Dermis microvascular lymphatic vessel endothelial cell (primary cell): ENCODE measurements at places on chromosomes 7 and 10. TPM values are rescaled to one million over a fixed set of nuclear protein-coding genes. Genes with fewer than 3 reads are reported as not detected.

- no peak for DNase-seq
These were observed 688.4 kb downstream of the REEP3 start for GRCh38 chr10:64209561-64209960.

DNA sequence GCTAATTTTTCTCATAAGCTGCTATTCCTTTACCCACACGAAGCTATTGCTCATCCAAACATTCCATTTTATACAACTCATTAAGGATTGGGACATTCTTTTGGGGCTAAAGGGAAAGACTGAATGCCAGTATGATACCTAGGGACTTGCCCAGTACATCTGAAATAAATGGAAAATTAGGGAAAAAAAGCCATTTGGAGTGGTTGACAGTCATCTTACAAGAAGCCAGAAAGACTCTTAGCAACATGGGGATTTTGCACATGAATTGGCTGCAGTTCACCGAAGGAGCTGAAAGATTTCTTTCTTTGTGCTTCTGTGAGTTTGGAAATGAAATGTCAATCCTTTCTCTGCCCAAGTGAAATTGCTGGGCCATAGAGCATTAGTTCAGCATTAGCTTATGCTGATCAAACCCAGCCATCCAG is 43.3 kb upstream of the MTURN start:
- no peak for DNase-seq

DNA sequence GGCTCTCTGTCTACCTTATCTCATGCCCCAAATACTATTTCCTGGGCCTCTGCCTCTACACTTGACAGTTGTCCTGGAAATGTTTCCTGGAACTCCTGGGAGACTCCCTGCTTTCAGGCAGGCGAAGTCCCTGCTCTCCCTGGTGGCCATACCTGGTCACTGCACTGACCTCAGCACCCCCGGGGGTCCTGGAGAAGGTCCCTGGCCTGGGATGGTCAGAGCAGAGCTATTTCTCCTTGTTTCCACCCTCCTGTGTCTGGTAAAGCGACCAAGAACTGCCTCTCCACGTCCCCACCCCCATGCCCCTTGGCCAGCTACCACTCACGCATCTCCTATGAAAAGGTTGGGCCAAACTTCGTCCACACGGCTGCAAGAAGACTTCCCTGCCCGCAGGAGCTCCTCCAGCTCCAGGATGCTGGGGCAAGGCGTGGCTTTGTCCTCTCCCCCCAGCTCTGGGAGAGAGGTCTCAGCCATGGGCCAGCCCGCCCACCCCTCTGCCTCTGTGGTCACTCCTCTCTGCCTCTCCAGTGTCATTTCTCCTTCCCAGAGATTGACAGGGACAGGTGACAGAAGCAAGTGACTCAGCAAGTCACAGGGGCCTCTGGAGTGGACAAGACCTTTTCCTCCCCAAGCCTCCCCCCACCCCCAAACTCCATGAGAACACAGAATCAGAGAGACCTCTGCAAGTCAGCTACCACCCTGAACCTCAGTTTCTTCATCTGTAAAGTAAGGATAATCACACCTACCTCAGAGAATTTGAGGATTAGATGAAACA is 2.6 kb upstream of the SAMD8 start:
- DNase-seq: no peak

DNA sequence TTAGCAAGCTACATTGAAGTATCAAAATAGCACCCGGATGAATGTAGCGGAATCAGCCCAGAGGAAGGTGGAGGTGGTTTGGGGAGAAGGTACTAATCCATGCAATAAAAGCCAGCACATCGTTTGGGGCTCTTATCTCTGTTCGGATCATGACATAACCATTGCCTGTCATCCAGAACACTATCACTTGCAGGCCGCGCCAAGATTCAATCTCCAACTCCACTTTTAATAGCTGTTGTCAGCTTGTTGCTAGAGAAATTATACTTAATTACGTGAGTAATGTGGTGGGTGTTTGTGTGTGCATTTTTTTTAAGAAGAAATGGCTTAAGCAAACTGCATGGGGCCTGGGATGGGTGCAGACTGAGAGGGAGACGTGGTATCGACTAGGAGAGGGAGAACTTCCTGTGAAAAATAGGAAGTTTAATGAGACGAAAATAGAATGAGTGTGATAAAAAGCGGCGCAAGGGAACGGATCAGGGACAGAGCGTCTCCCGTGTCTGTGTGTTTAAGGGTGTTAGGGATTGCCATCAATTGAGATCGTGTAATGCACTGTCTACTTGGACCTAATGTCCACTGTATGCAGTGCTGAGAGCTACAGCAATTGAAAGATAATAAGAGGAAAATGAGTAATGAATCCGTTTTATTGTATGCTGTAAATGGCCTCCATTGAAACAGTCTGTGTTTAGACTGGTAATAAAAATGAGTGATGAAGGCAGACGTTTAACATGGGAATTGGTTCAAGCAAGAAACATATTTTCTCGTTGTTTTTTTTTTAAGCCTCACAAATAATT is 27.6 kb upstream of the SFMBT2 start:
- no peak for DNase-seq

DNA sequence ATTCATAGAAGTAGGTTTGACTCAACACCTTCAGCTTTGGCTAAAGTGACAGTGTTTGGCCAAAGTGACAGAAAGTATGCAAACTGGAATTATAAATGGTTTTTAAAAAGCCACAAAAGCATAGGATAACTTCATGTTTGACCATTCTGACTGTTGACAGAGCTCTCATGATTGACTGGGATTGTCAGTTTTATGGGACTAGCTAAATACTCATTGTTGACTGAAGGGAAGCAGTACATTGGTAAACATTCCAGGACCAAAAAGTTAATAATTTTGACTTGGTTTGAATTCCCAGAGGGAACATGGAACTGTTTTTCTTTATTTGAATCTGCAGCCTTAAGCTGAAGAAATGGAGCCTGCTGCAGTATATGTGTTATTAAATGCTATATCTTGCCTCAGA is 84.6 kb upstream of the STEAP4 start:
- no peak for DNase-seq

GRCh38 chr7:128395748-128396147 is 14.0 kb downstream of the IMPDH1 start:
- DNase-seq: no peak

- DNase-seq: no peak
These were observed 47.8 kb upstream of the JAZF1 start for GRCh38 chr7:28228396-28228795.

GRCh38 chr7:30076411-30076810 is 48.2 kb downstream of the PLEKHA8 start:
- no peak for DNase-seq

- DNase-seq: no peak
These were observed 903.3 kb downstream of the CCSER2 start for GRCh38 chr10:85231534-85232270.

DNA sequence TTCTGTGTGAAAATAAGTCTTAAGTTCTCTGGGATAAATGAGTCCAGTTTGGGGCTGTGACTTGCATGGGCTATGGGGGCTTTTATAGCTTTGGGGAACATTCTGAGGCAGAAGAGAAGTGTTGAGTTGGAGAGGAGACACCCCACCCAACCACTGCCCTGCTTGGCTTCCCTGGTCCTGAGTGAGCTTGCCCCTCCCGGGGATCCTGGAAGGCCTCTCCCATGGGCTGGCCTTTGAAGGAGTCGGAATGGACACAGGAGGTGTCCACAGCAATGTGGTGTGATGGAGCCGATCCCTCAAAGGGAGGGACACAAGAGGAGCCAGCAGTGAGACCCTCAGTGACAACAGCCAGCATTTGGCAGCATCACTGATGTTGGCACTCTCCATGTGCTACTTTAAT is 89.8 kb downstream of the GLRX3 start:
- no peak for DNase-seq

DNA sequence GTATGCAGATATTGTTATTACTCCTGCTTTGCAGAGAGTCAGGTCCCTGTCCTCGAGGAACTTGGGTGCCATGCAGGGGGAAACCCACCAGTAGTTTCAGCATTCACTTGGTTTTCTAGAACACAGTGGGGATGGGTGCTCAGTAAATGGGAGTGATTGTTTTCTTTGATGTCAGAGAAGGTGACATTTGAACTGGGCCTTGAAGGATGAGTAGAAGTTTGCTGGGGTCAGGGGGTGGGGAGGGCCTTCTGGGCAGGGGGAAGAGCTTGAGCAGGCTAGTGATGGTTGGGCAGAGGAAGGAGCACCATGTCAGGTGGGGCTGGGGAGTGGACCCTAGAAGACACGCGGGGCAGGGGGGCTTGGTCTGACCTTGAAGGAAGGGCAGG is 5.9 kb downstream of the ADAMTS14 start:
- DNase-seq: no peak

The HMX3 gene
- total RNA-seq: not detected in 2 replicates

The GIMAP8 gene
- 103 and 157 TPM in 2 replicates for total RNA-seq

The H2BK1 gene
- not detected in 2 replicates for total RNA-seq

The ATG9B gene
- total RNA-seq: under 0.01 and 0.13 TPM in 2 replicates

The GDF10 gene
- not detected in 2 replicates for total RNA-seq

The PON1 gene
- not detected in 2 replicates for total RNA-seq
